Activated T-helper 17 cell treated with anti-CD3 and anti-CD28 coated beads, Interleukin-2, amount 50 U/mL, for 72 hours (primary cell): ENCODE measurements at places on chromosomes 1 and 21. TPM values are rescaled to one million over a fixed set of nuclear protein-coding genes. Genes with fewer than 3 reads are reported as not detected.

DNA sequence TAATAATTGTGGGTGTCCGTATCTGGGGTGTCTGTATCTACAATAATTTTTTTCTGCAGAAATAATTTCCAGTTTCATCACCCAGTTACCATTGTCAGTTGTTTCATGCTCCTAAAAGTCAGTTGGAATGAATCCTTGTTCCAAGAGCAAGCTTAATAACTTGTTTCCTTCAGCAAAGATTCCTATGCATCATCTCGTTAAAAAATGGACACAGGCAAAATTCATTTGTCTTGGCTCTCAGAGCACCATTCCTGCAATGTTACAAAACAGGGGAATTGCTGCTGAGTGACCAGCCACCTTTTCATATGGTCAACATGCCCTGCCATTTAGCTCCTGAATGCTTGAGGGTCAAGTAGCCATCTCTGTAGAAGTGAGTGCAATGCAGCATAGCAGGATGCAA, 393.4 kb downstream of the KCNT2 start:
- no peak for ATAC-seq
- no peaks in the 10 kb centered on the region for H3K36me3 ChIP-seq
- no peak overlapping the region for H3K27ac ChIP-seq
- H3K27me3 ChIP-seq: no peaks in the 10 kb centered on the region
- H3K4me3 ChIP-seq: no peak overlapping the region

GRCh38 chr1:51648180-51649109, 31.6 kb downstream of the OSBPL9 start:
- H3K36me3 ChIP-seq: peaks cover 16% of the 10 kb centered on the region
- no peaks in the 10 kb centered on the region for H3K27me3 ChIP-seq
- no peak for ATAC-seq

DNA sequence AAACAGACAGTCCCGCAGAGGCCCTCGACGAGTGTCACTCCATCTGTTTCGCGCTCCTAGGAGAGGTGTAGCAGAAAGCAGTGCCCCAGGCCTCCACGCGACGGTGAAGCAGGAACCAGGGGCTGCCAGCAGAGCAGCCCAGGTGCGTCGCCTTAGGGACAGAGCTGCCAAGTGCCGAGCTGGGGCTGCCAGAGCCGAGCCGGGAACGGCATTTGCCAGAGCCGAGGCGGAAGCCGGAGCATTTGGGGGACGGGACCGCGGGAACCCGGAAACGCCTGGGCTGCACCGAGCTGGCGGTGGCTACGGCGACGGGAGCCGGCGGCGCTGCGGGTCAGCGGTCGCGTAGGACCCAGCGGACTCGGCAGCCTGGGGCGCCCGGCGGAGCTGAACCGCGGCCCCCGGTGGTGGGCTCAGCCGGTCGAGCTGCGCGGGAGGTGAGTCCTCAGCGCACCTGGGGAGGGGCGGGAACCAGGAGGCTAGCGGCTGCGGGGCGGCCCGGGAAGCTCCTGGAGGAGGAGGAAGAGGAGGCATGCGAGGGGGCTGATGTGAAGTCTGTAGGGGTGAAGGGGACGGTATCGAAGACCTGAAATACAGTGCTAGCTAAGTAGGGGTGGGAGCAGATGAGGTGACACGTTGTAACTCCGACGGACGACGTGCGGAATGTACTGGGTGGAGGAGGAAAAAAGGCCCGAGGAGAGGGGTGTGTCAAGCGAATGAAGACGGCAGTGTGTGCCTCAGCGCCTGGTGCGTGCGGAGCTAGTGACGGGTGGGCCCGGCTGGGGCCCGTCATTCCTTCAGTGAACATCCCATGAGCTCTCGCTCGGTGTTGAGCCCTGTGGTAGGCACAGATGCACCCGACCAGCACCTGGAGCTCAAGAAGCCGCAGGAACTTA, at the start of gene SLC35A3:
SLC35A3 (plus strand) TSS at position 268 of the 893 bp plus-strand sequence. CDS start 23,559 bp downstream, outside the sequence.
- no peaks in the 10 kb centered on the region for H3K27me3 ChIP-seq
- peak within 1 kb of the TSS; percentile 88 for H3K27ac ChIP-seq
- ATAC-seq: peak; percentile 90
- H3K4me3 ChIP-seq: peak within 1 kb of the TSS; percentile 92
- H3K36me3 ChIP-seq: peaks cover 5% of the 10 kb centered on the region

PPP2R5A gene
- total RNA-seq: 34.9 TPM
